Neural crest cell (in vitro differentiated cells): ENCODE measurements at places on chromosomes 6 and 20. TPM values are rescaled to one million over a fixed set of nuclear protein-coding genes. Genes with fewer than 3 reads are reported as not detected.
A peak's percentile ranks its signal among the peaks of the same experiment; 100 is the strongest.

The DTD1 gene
- total RNA-seq = 68.2 and 73.4 TPM in 2 replicates

DNA sequence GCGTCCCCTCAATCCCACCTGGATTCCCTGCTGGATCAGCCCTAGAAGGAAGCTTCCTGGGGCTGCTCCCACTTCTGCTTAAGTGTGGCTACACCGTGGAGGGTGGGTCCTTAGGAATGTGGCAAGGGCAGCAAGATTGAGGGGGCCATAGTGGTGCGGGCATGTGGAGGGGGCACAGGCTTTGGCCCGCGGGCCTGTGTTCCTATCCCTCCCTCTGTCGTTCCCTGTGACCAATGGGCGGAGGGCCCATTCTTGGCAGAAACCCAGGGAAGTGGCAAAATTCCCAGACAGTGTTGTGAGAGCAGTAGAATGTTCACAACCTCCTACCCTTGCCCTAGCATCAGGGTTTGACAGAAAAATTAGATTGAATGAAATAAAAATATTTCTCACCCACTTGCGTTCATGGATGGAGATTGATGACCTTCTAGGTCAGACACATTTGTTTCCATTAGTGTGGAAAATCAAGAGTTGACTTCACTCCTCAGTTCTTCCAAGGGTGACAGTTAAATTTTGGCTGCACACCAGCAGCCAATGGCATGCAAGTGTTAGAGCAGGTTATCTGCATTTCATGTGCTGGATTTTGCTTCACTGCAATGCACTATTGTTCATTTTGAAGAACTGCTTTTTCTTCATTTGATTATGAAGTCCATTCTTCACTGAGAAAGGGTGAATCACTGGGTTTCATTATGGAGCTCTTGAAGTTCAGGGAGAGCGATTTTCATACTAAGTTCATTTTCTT lies 49.3 kb upstream of the AHI1 start:
- no peak for DNase-seq

DNA sequence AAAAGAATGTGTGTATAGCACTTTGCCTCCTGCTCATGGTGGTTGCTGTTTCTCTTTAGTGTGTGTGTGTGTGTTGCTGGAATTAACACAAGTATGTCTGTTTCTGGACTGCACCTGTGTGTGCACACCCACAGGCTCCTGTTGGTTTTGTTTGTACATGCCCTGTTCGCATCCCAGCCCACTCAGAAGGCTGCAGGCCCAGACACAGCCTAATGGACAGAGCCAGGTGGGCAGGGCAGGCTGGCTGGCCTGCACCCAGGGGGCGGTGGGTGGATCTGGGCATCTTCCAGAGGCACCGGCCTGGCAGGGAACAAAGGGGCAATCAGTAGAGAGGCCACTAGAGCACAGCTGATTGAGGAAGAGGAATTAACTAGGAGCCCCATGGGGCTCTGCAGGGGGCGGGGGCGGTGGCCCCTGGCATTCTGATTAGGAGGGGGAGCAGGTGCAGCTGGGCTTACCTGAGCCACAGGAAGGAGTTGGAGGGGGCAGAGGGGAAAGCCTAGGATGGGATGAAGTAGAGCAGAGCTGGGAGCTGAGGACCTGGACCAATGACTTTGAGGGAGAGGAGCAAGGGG lies 21.9 kb downstream of the CD40 start:
- no peak for DNase-seq

DNA sequence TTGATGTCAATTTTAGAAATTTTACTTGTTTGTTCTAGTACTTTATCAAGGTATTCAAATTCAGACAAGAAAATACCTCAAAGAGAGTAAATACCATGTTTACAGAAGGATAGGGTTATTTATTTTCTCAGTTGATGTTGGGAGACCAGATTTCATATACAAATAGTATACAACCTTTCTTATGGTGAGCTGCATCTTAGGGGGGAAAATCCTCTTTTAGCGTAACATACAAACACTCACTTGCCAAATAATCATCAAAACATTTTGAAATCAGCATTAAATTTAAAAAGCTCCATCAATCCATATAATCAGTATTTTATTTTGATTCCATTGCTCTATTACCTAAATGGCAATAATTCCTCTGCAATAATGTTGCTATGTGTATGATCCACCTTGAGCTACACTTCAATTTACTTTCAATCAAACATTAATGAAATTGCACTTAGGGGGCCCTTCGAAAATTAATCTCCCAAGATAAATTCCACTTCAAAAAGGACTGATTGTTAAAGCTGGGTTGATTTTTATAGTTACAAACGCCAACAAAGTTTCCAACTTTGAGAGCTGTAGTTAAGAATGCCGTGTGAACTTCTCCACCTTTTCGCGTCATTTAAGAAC lies 2.2 kb downstream of the NKX2-4 start:
- no peak for DNase-seq

DNA sequence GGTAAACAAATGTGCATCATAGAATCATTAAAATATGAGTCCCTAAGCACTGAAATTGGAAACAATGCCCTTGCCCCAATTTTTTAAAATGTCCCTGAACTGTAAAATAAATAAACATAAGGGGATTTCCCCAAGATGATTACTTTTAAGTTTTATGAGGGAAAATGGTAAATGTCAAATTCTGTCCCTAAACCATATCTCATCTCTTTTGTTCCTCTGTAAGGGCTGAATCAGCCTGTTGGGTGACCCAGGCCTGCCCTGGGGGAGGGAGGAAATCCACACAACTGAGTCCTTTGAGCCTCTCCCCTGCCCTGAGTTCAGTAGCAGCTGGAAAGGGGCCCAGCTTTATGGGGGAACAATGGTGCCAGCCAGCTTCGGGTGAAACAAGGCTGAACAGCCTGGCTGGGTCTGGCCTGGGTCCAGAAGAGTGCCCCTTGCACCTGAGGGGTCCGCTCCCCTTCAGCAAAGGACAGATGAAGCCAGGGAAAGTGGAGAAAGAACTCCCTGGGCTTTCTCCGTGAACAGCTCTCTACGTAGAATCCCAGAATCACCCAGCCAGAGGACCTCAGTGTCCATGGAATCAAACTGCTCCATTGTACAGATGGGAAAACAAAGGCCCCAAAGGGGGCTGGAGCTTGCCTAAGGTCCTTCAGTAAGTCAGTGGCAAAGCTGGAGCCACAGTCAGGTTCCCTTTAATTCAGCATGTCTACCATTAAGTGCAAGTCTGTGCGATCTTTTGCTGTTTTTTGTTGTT lies 28.2 kb upstream of the ITCH start:
- DNase-seq = peak; percentile 35

GRCh38 chr6:36917541-36918193 lies 31.9 kb downstream of the C6orf89 start:
- no peak for DNase-seq

The PNPLA1 gene
- not detected in 2 replicates for total RNA-seq

- no peak for DNase-seq
Measured at GRCh38 chr6:107822176-107823046, 1.7 kb downstream of the SCML4 start.

GRCh38 chr6:134896910-134897309 lies 53.0 kb downstream of the ALDH8A1 start:
- DNase-seq = no peak

The BTN1A1 gene
- not detected in 2 replicates for total RNA-seq

DNA sequence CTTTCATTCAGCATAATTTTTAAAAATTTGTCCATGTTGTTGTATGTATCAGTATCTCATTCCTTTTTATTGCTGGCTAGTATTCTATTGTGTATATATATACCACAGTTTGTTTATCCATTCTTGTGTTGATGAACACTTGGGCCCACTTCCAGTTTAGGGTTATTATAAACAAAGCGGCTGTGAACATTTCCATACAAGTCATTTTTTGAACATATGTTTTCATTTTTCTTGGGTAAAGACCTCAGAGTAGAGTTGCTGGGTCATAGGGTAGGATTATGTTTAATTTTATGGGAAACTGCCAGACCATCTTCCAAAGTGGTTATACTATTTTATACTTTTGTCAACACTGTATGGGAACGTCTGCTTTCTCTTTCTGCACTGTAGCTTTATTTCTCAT lies 55.3 kb downstream of the RBM24 start:
- DNase-seq = no peak

GRCh38 chr6:63764318-63764916 lies 128.8 kb downstream of the PHF3 start:
- DNase-seq = no peak

- no peak for DNase-seq
Measured at GRCh38 chr20:22475662-22476061, 108.7 kb downstream of the FOXA2 start.

- no peak for DNase-seq
Measured at GRCh38 chr6:19394687-19395086, 442.5 kb upstream of the ID4 start.

The NRSN1 gene
- total RNA-seq = 0.48 and 0.54 TPM in 2 replicates

GRCh38 chr20:22946596-22946995 lies 88.5 kb upstream of the SSTR4 start:
- DNase-seq = no peak

GRCh38 chr20:20926222-20926905 lies 179.8 kb downstream of the LINC00237 start:
- DNase-seq = no peak

GRCh38 chr20:36106606-36107005 lies 47.9 kb upstream of the EPB41L1 start:
- no peak for DNase-seq

DNA sequence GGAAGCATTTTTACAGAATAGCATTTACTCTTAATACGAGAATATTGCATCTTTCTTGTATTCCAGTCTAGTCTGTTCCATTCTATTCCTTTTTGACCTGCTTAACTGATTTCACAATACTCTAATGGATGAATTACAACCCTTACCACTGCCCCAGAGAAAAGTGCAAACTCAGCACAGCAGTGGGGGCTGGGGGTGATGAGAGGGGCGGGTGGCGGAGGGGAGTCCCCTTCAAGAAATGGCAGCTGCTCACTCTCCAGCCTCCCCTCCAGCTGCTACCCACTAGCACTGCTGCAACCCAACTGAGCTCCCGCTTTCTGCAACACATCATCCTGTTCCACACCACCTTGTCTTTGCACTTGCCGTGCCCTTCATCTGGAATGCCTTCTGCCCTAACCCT lies 30.1 kb downstream of the PIM1 start:
- DNase-seq = no peak

DNA sequence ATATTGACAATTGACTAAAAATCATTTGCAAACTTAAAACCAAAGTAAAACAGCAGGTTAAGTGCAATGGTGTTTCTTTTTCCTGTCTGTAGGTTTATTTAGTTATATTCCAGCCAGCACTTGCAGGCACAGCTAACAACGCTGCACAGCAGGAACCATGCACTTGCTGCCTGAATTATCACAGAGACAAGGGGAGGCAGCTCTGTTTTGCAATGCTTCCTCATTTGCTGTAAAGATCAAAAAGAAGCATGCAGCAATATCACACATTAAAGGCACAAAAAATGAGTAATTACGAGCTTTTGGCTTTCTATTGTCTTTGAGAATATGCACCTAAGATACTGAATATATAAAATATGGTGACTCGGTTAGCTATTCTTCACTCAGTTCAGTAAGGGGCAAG lies 241.9 kb downstream of the EPHA7 start:
- DNase-seq = no peak

DNA sequence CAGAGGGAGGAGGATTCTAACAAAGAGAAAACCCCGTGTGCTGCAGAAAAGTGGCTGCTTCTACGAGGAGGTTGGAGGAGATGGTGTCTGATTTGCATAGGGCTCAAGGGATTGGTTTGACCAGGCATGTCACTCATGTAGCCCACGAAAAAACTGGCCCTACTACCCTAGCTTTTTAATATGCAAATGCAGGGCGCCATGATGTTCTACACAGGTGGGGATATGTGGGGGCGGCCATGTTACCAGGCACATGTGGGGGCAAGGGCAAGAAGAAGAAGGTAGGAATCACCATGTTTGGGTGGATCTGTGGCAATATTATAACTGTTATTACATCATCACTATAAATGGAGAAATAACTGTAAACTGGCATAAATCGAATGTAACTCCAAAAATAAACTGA lies 9.9 kb downstream of the KIAA1755 start:
- DNase-seq = no peak

GRCh38 chr20:64010711-64011237 lies 25.2 kb upstream of the C20orf204 start:
- no peak for DNase-seq

- no peak for DNase-seq
Measured at GRCh38 chr6:144248476-144249301, 36.4 kb upstream of the UTRN start.

DNA sequence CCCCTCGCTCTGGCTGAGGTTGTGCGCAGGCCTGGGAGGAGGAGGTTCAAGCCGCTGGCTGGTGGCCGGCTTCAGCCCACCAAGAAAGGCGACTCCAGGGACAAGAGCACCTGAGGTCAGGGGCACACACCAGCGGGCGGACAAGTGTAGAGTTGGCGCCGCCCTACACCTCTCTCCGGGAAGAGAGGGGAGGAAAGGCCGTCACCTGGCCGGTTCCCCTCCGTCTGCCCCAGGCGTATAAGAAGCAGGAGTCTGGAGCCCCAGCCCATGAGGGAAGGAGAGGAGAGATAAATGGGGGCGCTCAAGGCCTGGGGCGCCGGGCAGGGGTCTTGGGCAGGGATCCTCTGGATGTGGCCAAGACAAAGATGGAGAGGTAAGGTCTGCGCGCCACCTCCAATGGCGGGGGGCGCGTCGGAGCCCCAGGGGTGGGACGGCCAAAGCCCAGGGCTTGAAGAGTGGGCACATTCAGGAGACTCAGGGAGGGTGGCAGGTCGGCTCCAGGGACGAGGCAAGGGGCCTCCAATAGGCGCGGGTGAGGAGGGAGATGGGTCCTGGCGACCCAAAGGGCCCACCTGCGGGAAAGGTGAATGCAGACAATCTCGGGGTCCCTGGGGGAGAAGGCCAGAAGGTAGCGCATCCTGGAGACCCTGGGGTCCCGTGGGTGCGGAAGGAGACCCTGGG lies 826 bp downstream of the RIMS4 start:
- no peak for DNase-seq

DNA sequence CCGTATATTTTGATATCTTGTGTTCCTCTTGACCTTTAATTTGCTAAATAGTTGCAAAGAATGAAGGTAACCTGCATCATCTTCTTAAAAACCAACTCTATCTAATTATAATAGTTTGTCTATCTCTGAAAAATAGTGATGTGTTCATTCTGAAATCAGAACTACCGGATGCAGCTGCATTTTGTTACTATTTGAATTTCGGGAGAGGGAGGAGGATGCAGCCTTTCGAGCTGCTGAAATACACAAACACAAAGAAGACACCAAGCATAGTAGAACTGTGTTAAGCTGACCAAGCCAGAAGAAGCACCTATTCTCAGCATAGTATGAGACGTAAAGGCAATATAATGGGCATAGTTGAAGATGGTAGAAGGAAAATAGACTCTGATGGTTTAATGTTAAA lies 33.1 kb downstream of the PTPN1 start:
- no peak for DNase-seq

- no peak for DNase-seq
Measured at GRCh38 chr6:24827162-24827561, 28.4 kb upstream of the ARMH2 start.

DNA sequence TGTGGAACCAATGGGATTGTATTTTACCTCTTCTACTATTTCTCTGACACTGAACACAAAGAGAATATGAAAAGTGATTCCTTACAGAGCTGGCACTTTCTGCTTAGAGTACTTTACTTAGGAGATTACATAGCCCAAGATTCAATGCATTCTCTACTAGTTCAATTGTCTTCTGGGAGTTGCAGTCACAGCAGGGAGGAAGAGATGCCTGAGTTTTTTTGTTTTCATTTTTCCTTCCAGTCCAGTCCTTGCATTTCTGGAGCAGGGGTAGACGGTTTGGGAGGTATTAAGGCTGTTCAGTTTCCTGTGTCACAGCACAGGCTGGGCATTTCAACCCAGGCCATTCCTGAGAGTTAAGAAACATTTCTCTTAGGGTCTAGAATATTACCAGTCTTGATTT lies 42.0 kb upstream of the SLC2A12 start:
- no peak for DNase-seq

The IP6K3 gene
- total RNA-seq = 0.72 and 0.89 TPM in 2 replicates

- peak; percentile 15 for DNase-seq
Measured at GRCh38 chr6:31042806-31043205, 32.5 kb downstream of the MUC22 start.
